ENCODE measurements at places on chromosomes 13 and 19. TPM values are rescaled to one million over a fixed set of nuclear protein-coding genes. Genes with fewer than 3 reads are reported as not detected.

GRCh38 chr19:29260477-29261317, 47.7 kb upstream of the UQCRFS1 start:
- peak overlapping the region; percentile 55 for H3K27ac ChIP-seq
- H3K27me3 ChIP-seq, result no peaks in the 10 kb centered on the region
- no peaks in the 10 kb centered on the region for H3K36me3 ChIP-seq
- peaks cover 22% of the 10 kb centered on the region for H3K4me1 ChIP-seq

- H3K27ac ChIP-seq, result no peak overlapping the region
- H3K4me1 ChIP-seq, result no peaks in the 10 kb centered on the region
- no peaks in the 10 kb centered on the region for H3K36me3 ChIP-seq
- no peaks in the 10 kb centered on the region for H3K27me3 ChIP-seq
These were observed 457.6 kb upstream of the GPC6 start for GRCh38 chr13:92769046-92769445.

DNA sequence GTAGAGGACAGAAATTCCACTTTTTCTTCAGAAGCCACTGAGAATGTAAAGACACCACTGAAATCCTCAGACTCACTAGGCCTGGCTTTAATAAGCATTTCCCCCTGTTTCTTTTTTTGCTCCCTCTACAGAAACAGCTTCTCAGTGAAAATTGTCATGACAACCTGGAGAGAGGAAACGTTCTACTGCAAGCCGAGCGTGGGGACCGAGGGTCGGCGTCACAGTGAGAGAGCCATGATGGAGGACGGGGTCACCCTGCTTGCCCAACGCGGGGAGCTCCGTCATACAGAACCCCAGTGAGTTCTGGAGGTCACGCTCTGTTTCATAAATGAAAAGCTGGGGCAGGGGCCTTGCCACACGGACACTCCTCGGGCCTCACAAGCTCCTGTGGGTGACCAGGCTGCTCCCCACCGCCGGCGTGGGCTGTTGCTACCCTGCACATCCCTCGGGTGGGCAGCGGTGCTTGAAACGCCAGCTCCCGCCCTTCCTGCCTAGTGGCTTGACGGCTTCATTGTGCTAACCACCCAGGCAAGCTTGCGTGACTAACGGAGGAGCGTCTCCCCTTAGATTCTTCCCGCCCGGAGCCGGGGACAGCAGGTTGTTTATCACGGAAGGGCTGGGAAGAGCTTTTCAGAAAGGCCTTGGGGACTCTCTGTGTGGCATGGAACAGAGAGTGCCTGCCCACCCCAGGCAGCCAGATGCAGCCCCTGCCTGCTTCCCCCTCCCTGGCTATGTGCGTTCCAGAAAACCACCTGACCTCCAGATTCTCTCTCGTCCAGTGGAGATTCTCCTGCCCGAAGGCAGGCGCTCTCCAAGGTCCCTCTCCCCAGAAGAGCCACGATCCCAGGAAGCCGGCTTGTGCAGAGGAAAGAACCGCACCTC, 153.6 kb downstream of the KATNAL1 start:
- no peak overlapping the region for H3K27ac ChIP-seq
- H3K4me3 ChIP-seq, result no peak overlapping the region
- H3K36me3 ChIP-seq, result no peaks in the 10 kb centered on the region
- peaks cover 15% of the 10 kb centered on the region for H3K27me3 ChIP-seq

DNA sequence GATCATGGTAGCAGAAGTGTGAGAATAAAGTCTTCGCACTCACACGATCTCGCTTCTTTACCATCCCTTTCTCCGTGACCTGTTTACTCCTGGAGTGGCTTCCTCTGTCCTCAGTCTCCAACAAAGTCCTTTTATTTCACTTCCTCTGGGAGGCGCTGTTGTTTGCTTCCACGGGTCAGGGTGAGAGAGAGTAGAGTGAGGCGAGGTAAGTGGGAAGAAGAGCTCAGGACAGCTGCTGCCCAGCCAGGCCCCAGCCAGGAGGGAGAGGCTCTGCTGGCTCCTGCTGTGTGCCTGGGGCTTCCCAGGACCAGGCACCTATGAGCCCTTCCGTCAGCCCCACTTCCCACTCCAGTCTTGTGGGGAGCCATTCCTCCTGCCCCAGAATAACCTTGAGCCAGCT, 242.1 kb downstream of the FGF9 start:
- H3K4me1 ChIP-seq, result peaks cover 4% of the 10 kb centered on the region
- H3K36me3 ChIP-seq, result no peaks in the 10 kb centered on the region
- no peak overlapping the region for H3K27ac ChIP-seq
- no peaks in the 10 kb centered on the region for H3K27me3 ChIP-seq
- H3K4me3 ChIP-seq, result no peak overlapping the region
- DNase-seq, result no peak

- peaks cover 26% of the 10 kb centered on the region for H3K4me1 ChIP-seq
- no peaks in the 10 kb centered on the region for H3K27me3 ChIP-seq
- peak; percentile 93 for DNase-seq
- H3K27ac ChIP-seq, result peak overlapping the region; percentile 84
- no peaks in the 10 kb centered on the region for H3K36me3 ChIP-seq
These were observed 17.6 kb downstream of the ACOD1 start for GRCh38 chr13:76965759-76966421.

DOHH gene
- 6.4 TPM for total RNA-seq

SULT2A1 gene
- not detected for total RNA-seq

CGB3 gene
- total RNA-seq, result 0.22 TPM
